ENCODE measurements at places on chromosomes 1 and 21.

DNA sequence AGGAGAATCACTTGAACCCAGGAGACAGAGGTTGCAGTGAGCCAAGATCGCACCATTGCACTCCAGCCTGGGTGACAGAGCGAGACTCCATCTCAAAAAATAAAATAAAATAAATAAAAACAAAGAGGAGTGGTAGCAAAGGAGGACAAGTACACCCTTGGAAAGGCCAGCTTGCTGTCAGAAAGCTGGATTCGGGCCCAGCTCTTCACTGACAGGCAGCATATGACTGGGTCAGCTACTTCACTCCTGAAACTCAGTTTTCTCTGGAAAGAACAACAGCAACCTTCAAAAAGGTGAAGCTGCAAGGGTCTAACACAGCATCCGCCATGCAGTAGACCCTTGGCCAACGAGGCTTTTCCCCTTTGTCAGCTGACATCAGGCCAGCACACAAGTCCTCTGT is 156.0 kb upstream of the TIAM1 start:
- no peak for DNase-seq

DNA sequence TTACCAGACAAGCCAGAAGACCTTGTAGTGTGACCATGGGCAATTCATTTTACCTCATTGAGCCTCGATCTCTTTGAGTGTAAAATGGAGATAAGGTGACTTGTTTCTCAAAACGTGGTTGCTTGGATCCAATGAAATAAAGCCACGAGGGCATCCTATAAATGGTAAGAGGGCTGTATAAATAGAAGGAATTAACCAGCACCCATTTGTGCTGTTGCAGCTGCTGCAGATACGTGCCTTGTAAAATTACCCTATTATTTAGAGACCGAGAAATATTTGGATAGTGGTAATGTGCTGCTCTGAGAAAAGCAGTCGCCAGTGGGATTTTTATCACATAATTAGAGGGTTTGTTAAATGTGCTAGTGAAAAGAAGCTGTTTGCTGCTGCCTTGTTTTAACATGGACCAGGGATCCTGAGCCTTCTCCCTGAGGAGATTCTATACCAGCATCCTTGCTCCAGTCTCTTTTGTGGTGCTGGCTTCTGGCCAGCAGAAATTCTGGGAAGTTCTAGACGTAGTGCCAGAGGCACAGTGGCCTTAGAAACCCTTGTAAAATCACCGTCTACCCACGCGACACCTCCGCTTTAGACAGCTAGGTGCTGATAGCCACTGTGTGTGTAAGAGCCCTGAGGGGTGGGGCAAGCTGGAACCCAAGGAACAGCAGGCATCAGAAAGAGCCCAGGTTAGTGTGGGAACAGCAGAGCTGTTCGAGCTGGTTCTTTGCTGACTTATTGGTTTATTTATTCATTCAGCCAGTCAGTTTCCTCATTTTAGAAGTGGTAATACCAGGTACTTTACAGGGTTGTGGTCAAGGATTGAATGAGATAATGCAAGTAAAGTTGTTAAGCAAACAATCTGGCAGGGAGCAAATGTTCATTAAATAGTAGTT is 137.5 kb downstream of the NOS1AP start:
- DNase-seq = no peak

GRCh38 chr1:6052543-6053205 is 7.0 kb downstream of the KCNAB2 start:
- DNase-seq = peak; percentile 24

DNA sequence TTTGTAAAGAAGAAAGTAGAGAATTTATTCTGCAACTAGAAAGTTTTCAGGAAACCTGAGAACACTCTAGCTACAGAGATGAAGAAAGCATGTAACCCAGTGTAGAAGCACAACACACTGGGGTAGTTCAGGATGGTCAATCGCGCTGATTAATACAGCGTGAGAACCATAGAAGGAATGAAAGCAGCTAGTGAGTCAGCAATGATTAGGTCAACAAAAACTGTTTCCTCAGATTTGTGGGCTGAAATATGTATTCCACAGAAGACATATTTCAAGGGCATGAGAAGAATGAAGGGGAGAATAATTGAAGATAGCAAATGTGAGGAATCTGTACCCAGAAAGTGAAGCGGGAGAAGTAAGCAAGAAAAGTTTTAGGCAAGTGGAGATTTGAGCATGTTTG is 97.8 kb upstream of the ADGRL2 start:
- DNase-seq = no peak

DNA sequence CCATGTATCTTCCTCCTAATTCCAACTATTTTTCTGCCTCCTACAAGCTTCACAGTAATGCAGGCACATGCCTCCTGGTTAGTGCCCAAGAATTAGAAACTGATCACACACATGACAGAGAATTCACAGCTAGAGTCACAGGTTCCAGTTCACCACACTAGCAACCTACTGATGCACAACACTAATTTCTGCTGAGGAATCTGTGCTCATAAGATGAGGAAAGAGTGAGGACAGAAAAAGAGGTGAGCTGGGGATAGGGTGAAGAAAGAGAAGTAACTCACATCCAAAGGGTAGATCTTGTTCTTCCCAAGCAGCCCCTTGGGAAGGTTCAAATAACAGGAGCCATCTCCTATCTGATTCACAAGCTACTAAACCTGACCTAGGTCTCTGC is 61.3 kb downstream of the PUM1 start:
- no peak for DNase-seq

DNA sequence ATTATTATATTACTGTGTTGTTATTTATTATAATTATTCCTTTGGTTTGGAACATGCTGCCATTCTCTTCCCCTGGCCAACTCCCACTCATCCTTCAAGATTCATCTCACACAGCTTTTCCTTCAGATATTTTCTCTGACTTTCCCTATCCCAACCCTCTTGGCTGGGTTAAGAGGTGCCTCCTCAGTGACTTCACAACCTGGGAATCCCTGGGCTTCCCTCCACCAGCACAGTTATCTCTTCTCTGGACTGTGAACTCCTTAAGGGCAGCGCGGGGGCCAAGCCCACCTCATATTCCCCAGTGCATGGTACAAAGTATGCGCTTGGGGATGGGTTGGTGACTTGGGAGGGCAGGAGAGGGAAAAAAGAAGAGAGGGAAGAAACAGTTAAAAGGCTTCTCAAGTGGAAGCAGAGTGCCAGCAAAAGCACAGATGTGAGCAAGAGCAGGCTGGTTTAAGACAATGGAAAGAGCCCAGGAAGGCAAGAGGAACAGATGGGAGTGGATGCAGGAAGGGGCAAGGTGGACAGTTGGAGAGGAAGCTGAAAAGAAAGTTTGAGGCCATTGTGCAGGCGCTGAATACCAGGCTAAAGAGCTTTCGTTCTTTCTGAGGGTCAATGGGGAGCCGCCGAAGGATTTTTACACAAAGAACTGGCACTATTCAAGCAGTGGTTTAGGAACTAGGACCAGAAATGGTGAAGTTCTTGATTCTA is 132.3 kb downstream of the BEND5 start:
- DNase-seq = no peak

DNA sequence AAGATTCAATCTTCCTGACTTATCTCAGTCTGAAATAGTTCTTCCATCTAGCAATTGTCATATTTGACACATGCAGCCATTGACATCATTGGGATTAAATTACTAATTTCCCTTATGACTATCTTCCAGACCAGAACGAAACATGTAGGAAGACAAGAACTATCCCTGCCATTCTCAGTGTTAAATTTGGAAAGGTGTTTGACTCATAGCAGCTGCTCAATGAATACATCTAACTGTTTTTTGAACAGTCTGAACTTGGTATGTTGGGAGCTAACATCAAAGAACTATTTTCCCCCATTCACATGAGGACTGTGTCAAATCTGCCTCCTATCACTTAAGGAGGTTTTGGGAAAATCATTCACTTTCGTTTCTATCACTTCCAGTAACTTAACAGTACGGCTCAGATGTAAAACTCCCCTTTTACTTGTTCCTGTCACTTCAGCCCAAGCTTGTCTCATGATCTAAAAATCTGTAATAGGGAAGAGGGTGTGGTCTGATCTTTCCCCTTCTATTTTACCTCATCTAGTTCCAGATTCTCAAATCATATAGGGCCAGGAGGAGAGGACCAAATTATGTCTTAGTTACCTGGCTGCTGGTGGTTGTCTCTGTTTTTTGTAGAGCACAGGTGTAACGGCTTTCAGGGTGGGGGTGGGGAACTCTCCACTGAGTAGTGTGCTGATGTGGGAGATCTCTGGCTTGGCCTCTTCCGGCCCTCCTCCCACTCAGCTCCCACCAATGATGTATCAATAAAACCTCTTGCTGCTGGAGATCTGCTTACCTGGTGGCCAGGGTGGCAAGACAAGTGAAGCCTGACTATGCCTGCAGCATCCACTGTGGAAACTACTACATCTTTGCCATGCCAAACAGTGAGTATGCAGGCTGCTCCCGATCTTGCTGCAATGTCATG is 26.2 kb upstream of the SLAMF1 start:
- DNase-seq = no peak

DNA sequence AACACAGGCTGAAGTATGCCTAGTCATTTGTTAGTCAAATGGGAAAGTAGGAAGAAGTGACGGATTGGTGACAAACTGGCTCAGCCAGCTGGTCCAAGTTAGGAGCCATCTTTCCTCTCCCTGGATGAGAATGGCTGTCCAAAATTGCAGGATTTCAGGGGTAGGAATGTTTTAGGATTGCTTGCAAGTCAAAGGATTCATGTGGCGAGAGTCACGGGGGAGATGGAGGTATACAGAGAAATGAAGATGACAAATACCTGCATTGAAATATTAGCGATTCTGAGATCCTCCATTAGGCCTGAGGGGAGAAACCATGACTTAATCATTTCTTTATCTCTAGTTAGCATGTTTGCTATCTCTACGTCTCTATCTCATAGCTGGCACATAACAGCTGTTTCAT is 41.8 kb upstream of the PIGC start:
- DNase-seq = no peak

- no peak for DNase-seq
Measured at GRCh38 chr1:100607628-100608240, 69.8 kb downstream of the GPR88 start.

GRCh38 chr1:147202576-147202975 is 22.6 kb downstream of the FMO5 start:
- no peak for DNase-seq

DNA sequence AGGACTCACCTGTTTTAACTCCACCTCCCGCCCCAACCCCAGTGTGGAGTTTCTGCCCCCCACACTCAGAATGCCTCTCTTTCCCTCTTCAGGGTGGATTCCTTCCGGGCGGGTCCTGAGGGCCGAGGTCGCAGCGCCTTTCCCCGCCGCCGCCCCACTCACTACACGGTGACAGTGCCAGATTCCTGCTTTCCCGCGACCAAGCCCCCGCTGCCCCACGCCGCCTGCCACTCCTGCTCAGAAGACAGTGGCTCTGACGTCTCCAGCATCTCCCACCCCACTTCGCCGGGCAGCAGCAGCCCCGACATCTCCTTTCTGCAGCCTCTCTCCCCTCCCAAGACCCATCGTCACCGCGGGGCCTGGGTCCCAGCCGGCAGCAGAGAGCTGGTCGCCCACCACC is 16.7 kb downstream of the INAVA start:
- DNase-seq = no peak

DNA sequence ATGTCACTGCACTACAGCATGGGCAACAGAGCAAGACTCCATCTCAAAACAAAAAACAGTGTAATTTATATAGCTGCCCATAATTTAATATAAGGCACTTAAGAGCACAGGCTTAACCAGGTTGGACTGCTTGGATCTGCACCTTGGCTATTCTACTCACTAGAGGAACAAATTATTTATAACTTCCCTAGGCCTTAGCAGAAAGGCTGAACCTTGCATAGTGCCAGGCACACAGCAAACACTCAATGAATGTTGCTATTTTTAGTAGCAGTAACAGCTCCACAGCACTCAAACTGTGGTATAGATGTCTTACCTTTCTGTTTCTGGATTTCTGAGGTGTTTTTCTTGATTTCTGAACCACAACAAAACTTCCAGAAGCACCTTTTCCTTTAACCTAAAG is 19.8 kb downstream of the HP1BP3 start:
- DNase-seq = no peak

Measured in NCI-H446 (cell line).